Right cardiac atrium (tissue), 5 donors: ENCODE measurements at places on chromosomes 16 and 17. TPM values are rescaled to one million over a fixed set of nuclear protein-coding genes. Genes with fewer than 3 reads are reported as not detected.

PYY gene
- not detected for total RNA-seq

TBC1D3K gene
- total RNA-seq: not detected

GRCh38 chr16:87465306-87465705 lies 27.5 kb downstream of the ZCCHC14 start:
- DNase-seq: peak; percentile 84

- DNase-seq: no peak
These were observed 272 bp downstream of the CCL2 start for GRCh38 chr17:34255381-34255732.

DNA sequence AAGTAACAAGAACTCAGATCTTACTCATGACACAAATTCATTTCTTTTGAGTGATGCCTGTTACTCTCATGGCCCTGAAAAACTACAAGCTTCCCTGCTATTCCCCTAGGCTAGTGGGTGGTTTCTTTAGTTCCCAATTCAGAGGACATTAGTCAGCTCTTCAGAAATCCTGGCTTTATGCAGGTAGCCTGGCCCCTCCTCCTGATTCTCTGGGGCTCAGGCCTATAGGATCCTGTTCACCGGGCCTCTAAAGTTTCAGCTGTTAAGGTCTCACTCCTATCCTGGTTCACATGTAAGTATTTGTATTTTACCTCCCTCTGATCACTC lies 87.3 kb upstream of the IRX5 start:
- no peak for DNase-seq

DNA sequence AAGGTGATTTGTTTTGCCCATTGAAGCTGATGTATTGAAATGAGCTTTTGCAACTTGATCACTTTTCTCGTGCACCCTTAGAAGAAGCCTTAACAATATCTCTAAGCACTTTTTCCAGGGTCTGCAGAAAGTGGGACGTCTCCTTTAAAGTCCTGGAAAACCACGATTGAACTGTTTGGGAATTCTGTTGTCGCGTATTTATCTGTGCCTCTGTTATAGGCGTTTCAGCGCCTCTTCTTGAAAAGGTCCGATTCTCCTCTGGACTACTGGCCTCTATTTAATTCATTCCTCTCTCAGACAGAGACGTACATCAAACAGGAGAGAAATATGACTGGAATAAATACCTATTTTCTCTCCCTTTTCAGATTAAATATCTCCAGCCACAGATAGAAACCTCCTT lies 262.4 kb upstream of the PSMD7 start:
- no peak for DNase-seq

TBX4 gene
- not detected for total RNA-seq

GRCh38 chr16:23353440-23353839 lies 51.3 kb downstream of the SCNN1B start:
- DNase-seq: no peak

CNGB1 gene
- not detected for total RNA-seq

DNA sequence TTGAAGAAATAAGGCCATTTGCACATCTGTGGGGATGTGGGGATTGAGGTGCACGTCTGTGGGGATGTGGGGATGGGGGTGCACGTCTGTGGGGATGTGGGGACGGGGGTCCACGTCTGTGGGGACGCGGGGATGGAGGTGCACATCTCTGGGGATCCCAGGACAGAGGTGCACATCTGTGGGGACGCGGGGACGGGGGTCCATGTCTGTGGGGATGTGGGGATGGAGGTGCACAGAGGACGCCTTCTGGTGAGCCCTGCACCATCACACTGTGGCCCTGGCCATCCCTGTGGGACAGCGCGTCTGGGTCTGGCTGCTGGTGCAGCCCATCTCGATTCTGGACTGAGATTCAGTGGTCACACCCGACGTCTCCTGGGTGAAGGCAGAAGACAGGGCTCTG lies 161.4 kb downstream of the LAT start:
- DNase-seq: no peak

- DNase-seq: no peak
These were observed 101.6 kb downstream of the CYTH1 start for GRCh38 chr17:78680436-78680835.

- no peak for DNase-seq
These were observed 700 bp downstream of the CCDC43 start for GRCh38 chr17:44688675-44689476.

GRCh38 chr17:35786941-35787432 lies 8.5 kb downstream of the MMP28 start:
- DNase-seq: no peak

ABCA8 gene
- 93.2 TPM for total RNA-seq

DNA sequence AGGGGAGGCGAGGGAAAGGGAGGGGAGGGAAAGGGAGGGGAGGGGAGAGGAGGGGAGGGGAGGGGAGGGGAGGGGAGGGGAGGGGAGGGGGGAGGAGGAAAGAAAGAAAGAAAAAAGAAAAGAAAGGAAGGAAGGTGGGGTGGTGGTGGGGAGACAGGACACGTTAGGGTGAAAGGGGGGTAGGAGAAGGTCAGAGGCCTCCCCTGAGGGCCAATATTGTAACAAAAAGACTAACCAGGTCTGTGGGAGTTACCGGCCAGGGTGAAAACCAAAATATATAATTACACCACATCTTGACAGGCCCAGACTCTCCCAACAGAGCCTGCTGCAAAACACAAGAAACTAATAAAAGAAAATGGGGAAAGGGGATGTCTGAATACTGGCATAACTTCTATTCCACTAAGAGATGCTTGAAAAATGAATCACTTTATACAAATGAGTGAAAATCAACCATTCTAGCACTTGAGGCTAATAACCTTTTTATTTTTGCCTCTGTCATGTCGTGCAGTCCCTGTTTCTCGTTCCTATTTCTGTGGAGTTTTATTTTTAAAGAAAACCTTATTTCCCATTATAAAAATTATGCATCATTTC lies 10.0 kb downstream of the WDR45B start:
- no peak for DNase-seq

TMC5 gene
- total RNA-seq: 0.46 TPM

DNA sequence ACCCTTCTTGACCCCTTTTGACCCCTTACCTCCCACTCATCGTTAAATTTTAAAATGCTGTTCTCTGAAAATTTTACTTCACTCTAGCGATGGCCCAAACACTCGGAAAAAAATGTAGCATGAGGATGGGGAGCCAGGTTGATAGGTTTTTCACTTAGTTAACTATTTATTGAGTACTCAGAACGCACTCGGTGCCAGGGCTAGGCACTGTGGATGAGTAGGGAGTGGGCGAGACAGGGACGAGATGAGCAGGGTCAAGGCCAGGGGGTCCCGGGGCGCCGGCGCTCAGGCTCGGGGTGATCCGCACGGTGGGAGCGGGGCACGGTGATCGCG lies 392 bp downstream of the ZSCAN32 start:
- DNase-seq: no peak

- peak; percentile 68 for DNase-seq
These were observed 4.8 kb downstream of the MLYCD start for GRCh38 chr16:83903751-83904150.

CCDC200 gene
- not detected for total RNA-seq

DNA sequence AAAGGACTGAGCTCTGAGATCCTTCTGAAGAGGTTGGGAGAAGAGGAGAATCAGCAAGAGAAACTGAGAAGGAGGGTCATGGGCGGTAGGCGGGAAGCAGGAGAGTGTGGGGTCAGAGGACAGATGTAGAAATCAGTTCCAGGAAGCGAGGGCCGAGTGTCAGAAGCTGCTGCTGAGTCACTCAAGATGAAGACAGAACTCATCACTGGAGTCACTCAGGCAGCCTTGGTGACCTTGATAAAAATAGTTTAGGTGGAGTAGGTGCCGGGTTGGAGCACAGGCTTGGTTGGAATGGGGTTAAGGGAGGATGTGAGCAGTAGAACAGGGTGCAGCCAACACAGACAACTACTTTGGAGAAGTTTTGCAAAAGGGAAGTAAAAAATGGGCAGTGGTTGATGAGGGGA lies 6.1 kb upstream of the ITGAM start:
- peak; percentile 44 for DNase-seq

GRCh38 chr17:5418858-5419355 lies 555 bp downstream of the NUP88 start:
- DNase-seq: no peak

DNA sequence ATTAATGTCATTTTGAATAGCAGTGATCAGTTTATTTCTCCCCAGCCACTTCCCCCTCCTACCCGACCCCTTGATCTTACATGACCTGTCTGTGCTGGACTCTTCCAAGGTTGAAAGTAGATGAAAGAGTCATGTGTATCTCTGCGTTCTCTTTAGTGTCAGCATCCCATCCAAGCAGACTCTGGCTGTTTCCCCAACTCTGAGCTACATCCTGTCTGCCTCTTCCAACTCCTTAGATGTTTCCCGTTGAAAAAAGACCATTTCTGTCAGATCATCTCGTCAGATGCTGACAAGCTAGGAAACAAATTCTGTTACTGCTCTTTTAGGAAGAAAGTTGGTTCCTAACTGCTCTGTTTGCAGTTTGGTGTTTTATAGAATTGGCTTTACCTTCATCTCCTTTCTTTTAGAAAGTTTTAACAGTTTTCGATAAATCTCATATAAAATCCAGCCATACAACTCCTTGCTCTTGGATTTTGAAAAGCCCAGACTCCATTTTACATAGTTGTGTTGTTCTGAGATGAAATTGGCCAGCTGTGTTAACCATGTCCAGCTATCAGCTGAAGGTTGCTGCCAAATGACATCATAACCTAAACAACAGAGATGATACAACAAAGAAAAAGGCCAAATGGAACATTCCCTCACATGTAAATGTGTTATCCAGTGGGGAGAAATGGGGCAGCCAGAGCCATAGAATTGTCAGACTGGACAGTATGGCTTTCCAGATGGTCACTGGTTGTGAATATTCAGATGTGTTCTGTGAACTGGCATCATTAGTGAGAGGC lies 43.5 kb downstream of the CYB561 start:
- no peak for DNase-seq

- no peak for DNase-seq
These were observed 1.4 kb downstream of the CHMP6 start for GRCh38 chr17:80992948-80993624.

- no peak for DNase-seq
These were observed 53.8 kb downstream of the TBX4 start for GRCh38 chr17:61505846-61506627.

- DNase-seq: no peak
These were observed 12.8 kb upstream of the CNEP1R1 start for GRCh38 chr16:50012182-50012581.

DNA sequence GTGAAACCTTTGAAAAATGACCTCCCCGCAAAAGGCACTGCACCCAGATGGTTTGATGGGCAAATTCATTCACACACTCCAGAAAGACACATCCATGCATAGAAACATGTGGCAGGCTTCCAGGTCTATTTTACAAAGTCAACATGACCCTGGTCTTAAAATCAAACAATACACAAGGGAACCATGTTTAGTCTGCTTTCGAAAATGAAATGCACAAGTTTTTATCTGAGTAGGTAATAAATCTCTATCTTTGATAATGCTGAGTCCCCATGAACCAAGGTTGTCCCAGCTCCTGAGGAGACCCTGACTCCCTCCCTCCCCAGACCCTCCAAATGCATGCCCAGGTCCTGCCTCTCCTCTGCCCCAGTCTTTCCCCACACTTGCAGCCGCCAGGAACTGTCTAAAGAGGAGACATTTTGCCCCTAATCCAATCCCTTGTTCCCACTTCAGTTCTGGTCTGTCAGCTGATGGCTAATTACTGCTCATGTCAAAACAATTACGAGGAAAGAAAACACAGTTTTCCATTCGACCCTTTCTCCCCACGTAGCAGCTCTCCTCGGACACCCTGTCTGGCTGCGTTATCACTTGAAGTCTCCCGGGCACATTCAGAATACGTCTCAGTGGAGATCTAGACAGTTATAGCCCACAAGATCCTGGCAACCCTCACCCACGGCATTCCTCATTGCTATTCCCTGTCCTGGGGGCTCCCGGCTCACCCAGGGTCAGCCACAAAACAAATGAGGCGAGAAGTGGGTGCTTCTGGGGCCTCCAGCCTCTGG lies 68.8 kb upstream of the RCVRN start:
- no peak for DNase-seq

DNA sequence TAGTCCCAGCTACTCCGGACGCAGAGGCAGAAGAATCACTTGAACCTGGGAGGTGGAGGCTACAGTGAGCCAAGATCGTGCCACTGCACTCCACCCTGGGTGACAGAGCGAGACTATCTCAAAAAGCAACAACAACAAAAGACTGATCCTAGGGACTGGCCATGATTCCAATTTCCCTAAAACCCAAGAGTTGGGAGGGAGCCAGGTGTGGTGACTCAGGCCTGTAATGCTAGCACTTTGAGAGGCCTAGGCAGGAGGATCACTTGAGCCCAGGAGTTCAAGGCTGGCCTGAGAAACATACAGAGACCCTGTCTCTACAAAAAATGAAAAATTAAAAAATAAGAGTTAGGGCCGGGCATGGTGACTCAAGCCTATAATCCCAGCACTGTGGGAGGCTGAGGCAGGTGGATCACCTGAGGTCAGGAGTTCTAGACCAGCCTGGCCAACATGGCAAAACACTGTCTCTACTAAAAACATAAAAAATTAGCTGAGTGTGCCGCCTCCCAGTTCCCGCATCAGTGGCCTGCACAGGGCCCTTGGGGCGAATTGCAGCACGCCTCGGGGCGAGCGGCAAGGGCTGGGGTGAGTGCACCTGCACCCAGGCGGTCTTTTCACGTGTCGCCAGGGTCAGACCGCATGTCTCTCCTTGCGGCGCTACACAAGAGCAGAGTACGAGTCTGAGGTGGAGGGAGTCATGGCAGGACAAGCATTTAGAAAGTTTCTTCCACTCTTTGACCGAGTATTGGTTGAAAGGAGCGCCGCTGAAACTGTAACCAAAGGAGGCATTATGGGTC lies 40.8 kb downstream of the CDH3 start:
- DNase-seq: no peak

DNA sequence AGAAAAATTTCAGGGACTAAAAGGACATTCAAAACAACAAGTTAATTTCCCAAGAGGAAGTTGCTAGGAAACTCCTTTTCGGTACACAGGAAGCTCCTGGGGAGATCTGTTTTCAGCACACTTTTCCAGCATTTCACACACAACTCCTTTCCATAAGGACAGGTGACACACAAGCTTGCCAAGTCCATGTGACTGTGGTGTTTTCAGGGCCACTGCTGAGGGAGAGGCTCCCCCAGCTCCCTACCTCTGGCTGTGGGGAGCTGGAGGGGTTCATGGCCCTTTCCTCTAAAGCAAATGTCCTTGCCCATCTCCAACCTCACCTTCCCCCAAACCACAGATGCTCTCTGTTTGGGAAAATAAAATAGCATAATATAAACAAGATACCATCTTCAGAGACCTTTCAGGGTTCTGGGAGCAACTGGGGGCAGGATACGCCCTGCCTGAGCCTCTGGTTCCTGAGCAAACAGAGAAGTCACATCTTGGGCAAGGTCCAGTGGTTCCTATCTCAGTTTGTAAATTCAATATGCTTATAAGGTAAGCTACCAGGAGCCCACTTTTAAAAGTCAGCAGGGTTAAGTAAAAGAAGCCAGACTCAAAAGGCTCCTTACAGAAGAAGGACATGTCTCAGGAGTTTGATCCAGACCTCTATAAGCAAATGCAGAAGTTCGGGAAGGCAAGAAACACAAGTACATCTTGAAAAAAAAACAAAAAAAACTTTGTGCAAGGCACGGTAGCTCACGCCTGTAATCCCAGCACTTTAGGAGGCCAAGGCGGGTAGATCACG lies 3.0 kb downstream of the PDZD9 start:
- no peak for DNase-seq

GRCh38 chr17:7549401-7550055 lies 670 bp downstream of the TNFSF12 start:
- DNase-seq: no peak

GRCh38 chr17:49972486-49973270 lies 3.7 kb downstream of the DLX4 start:
- DNase-seq: peak; percentile 46

- DNase-seq: no peak
These were observed 28.0 kb upstream of the MAF start for GRCh38 chr16:79628501-79628975.

GRCh38 chr16:5768445-5768844 lies 670.9 kb upstream of the EEF2KMT start:
- no peak for DNase-seq
